ENCODE measurements at places on chromosomes 16 and 17.

GRCh38 chr16:85310868-85311585 is 198.8 kb upstream of the CIBAR2 start:
- DNase-seq: no peak

DNA sequence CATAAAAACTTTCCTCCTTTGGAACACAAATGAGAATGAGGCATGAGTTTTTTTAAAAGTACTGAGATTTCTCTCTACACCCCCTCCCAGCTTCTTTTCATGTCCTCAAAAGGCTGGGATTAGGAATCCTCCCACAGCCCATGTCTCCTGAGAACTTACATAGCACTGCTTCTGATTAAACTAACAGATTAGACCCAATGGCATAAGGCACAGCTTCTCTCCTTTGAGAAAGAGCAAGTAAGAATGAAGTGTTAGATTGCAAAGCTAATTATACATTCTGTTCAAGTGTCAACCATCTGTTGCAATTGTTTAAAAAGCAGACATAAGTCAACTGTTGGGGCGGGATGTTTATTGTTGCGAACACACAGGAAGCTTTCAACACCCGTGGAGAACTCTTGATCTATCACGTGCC is 715.1 kb downstream of the CDH11 start:
- DNase-seq: no peak

DNA sequence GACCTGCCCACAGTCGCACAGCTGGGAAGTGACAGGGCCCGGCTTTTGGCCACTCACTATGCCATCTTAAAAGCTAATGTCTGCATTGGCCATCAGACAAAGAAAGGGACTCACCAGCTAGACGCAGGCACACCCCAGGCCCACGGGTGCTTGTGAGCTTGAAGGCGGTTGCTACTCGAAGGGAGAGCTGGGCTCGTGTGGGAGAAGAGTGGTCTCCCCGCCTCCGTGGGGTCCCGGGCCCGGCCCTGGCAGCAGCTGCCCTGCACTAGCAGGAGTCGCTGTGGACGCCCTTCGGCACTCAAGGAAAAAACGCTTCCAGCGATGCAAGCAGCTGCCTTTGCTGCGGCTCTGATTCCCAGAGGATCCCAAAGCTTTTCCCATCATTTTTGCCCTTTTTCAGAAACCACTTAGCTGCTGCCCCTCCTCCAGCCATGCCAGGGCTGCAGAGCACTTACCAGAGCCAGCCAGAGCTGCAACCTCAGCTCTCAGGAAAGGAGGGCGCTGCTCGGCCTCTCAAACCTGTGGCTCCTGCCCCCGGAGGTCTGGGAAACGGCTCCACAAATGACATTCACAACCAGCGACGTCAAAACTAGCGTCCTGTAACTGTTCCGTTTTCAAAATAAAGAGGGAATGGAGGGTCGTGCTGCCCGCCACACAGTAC is 12.3 kb downstream of the TRPV1 start:
- DNase-seq: no peak

DNA sequence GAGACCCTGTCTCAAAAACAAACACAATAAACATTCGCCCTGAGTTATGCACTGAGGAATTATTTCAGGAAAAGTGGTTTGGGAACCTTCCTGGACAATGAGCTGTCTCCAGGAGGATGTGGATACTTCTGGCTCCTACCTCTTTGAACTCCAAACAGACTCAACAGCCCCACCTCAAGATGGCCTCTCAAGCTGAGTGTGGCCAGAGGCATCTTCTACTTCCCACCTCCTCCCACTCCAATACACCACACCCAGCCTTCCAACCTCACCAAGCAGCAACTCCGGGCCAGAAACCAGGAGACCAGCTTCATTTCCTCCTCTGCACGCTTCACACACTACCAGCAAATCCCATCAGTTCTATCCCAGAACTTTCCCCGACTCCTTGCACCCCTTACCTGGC is 11.6 kb downstream of the HBQ1 start:
- no peak for DNase-seq

DNA sequence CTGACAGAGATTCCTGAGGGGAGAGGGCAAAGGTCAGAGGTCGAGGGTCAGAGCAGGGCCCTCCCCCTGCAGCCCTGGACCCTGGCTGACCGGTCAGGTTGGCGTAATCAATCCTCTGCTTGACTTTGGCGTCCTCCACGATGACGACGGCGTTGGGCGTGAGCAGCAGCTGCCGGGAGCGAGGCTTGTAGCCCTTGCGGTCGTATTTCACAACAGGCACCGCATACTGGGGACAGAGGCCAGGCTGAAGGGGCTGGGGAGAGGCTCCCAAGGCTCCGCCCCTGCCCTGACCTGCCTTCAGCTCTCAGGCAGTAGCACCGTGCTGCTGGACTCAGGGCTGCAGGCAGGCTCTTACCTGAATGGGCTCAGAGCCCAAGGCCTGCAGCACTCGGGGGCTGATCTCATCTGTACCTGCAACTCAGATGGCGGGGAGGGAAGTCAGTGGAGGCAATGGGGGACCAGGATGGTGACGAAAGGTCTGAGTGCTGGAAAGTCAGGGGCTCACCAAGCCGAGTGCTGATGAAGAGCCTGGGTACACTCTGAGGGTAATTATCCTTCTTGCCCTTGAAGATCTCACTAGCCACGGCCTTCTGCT is 12.0 kb upstream of the CRK start:
- no peak for DNase-seq

DNA sequence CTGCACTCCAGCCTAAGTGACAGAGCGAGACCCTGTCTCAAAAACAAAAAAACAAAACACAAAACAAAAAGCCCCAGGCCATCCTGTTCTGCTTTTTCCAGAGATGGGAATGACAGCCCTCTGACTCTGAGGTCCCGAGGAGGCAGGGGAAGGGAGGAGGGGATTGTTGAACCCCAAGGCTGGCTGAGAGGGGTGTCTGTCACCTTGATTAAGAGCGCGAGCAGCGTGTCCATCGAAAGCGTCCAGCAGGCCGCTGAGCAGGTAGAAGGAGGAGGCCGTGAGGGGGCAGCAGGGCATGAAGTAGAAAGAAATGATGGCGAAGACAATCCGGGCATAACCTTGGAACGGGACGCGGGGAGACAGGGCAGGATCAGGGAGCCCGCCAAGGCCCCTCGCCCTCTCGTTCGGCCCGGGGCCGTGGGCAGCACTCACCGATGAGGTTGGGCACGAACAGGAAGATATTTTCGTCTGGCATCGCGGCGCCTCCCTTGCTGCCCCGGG is 593 bp downstream of the CDIPT start:
- peak; percentile 43 for DNase-seq

DNA sequence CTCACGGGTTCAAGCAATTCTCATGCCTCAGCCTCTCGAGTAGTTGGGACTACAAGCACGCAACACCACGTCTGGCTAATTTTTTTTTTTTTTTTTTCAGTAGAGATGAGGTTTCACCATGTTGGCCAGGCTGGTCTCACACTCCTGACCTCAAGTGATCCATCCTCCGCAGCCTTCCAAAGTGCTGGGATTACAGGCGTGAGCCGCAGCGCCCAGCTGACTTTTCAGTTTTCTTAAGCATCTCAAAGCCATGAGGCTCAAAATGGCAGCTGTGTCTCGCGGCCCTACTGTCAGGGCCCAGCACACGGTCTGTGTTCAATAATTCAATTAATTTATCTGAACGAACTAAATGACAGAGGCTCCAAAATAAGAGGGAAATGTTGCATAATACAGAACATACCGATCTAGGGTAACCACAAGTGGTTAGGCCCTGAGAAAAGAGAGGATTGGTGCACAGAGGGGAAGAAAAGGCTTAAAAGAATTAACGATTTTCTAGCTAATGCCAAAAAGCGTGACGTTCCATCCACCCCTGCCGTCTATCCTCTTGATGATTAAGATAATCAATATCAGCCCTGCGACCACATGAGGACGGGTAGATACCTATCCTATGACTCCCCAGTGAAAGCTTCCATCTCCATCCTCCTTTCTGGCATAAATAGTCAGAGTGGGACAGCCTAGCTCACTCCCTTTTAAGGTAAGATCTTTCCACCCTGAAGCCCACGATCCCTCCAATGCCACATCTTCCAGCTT is 136.9 kb downstream of the SLC39A11 start:
- no peak for DNase-seq

All from SW480 (cell line).